ENCODE measurements at places on chromosomes 4 and X.

GRCh38 chrX:1170243-1170642 is 42.2 kb downstream of the CRLF2 start:
- no peak for DNase-seq

GRCh38 chrX:150602743-150603142 is 34.3 kb downstream of the MTM1 start:
- DNase-seq = no peak

DNA sequence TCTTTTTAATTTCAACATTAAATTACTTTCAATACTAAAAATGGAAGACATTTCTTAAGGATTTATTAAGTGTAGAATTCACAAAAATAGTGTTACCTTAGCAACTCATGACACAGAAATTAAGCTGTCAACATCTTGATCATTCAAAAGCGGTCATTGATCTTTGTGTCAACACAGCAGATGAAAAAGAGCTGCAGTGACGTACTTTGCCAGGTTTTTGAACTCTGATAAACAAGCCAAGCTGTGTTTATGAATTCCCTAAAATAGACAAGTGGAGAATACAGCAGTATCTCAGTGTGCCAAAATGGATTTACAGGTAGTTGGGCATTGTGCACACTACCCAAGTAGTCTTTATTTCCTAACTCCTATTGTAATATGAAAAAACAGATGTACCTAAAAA is 1141.8 kb upstream of the PCDH7 start:
- no peak for DNase-seq

DNA sequence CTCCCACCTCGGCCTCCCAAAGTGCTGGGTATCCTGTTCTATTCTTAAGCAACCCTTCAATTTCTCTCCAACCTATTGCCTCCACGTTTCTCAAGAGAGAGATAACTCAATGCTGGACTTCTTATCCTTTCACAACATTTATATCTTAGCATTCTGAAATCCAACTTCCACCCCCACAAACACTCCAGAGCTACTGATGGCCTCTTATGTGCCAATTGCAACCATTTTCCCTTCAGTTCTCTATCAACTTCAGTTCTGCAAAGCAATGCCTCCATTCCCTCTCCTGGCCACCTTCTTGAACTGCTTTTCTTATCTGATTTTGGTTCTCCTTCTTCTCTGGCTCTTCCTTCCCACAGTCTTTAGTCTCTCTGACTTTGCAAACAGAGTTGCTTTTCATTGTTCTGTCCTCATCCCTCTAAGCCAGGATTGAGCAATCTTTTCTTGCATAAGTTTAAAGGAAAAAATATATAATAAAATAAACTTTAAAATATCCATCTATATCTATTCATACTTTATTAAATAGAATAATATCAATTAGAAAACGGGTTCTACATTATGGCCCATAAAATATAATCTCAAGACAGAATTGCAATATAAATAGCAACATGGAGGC is 3.6 kb upstream of the STBD1 start:
- DNase-seq = no peak
